HFF-Myc (cell line): ENCODE measurements at places on chromosomes 7 and 10.

DNA sequence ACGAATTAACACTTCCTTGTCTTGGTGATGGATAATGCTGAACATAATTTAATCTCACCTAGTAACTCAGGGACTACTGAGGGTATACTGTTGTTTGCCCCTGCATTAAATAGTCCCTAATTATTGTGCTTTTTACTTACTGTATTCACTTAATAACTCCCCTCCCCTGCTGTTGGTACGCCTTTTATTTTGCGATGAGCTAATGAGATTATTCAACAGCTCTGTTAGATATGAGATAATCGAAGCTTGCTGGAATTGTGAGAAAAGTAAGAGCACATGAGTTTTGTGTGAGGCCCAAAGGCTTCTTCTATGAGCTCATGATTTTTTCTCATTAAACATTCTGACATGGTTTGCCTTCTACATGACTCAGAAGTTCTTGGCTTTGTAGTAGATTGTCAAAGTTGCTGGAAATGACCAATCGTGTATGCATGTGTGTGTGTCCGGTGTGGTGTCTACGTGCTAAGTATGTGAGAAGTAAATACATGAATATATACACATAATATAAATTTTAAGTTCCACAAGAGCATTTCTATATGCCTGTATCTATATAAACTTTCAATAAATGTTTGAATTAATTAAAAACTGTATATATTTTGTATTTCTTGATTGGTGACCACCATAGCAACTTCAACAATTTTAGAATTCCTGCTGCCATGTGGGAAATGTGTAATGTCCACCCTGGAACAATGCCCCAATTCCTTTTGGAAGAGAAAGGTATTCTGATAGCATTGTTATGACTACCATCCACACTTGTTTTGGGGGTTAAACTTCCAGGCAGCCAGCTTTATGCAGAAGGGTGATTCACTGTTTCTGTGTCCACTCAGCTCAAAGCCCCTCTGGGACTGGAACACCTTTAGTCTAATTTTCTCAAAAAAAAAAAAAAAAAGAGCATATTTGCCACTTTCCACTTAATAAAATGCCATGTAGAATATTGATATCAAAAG is 106.2 kb downstream of the SAMD9 start:
- peak; percentile 52 for DNase-seq

- peak; percentile 56 for DNase-seq
Measured at GRCh38 chr10:30781670-30782121, 152.1 kb upstream of the LYZL2 start.

GRCh38 chr10:113100281-113100680 is 150.2 kb downstream of the TCF7L2 start:
- DNase-seq: no peak

DNA sequence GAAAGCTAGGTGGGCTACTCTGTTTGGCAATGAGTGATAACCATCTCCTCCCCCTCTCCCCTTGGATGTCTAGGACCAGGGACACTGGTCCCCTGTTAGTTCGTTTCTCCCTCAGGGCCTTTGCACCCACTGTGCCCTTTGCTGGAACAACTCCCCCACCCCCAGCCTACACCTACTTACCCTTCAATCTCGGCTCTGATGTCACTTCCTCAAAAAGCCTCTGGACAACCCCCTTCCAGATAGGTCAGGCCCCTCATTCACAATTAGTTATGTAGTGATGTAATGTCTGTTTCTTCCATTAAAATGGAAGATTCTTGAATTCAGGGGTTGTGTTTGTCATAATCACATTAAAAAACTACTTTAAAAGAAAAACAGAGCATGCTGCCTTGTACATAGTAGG is 152.9 kb downstream of the SNX10 start:
- no peak for DNase-seq

GRCh38 chr7:105972276-105972675 is 9.2 kb downstream of the CDHR3 start:
- no peak for DNase-seq

GRCh38 chr7:74993121-74993520 is 28.6 kb downstream of the CASTOR2 start:
- no peak for DNase-seq

DNA sequence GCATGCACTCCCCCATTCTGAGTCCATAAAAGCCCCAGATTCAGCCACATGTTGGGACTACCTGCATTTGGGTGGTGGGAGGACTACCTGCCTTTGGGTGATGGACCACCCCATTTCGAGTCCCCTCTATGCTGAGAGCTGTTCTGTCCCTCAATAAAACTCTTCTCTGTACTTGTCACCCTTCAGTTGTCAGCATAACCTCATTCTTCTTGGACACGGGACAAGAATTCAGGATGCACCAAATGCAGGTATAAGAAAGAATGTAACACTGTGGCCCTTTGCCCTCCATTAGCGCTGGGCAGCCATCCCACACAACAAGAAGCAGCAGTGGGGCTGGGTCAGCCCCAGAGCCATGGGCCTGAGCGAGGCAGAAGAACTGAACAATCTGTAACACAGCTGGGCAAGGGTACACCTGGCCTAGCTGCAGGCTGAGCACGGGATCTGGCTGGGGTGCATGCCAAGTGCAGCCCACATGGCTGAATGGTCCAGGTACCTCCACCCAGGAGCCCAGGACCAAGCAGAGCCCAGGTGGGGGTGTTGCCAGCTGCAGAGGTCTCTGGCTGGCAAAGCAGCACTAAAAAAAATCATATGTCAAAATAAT is 1344.3 kb upstream of the LRRTM3 start:
- DNase-seq: no peak

GRCh38 chr10:100889546-100889945 is 23.2 kb upstream of the SLF2 start:
- DNase-seq: no peak

DNA sequence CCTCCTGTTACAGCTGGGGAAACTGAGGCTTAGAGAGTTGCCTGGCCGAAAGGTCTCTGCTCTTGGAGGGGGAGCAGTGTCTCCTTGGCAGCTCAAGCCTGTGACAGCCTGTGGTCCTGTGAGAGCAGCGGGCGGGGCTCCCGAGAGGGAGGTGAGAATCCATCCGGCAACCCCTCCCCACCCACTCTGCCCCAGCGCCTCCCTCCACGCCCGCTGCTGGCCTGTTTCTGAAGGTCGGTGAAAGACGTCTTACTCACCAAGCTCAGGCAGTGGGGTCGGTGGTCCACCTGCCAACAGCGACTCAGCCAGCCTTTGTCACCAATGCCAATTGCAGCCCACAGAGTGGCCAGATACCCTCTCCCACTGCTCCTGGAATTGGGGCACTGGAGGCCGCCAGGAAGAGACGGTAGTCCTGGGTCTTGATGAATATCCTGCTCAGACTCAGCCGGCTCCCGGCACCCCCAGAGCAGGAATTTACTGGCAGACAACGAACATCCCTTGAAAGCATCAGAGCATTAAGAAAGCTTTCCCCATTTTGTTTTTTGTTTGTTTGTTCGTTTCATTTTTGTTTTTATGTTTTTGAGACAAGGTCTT is 7.4 kb upstream of the TTYH3 start:
- DNase-seq: no peak

- no peak for DNase-seq
Measured at GRCh38 chr7:74217455-74218342, 7.9 kb downstream of the LAT2 start.

GRCh38 chr10:79483299-79483698 is 29.0 kb upstream of the EIF5AL1 start:
- no peak for DNase-seq

DNA sequence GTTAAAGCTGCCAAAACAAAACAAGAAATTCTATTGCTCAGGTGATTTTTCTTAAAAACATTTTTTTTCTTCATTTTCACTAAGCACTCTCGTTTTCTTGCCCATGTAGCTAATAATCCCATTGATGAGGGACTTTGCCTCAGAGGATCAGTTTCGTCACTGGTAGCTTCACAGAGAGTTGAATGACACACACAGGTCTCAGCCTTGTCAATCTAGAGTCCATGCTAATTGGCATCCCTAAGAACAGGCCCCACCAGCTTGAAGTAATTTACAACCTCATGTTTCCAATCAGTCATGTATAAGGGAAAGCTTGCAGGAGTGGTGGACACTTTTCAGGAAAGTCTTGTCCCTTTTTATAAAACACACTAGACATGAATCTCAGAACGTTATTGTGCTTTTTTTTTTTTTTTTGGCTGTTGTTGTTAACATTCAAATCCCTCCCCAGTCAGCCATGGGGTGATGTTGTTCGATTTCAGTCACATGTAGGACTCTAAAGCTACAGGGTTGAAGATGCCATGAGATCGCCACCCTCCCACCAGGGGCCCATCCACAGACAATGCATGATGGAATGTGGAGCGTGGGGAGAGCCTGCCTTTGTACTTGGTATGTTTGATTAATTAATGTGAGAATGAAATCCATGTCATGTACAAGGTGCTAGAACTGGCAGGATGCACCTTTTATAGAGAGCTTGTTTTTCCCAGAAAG is 232.4 kb upstream of the FZD8 start:
- no peak for DNase-seq

DNA sequence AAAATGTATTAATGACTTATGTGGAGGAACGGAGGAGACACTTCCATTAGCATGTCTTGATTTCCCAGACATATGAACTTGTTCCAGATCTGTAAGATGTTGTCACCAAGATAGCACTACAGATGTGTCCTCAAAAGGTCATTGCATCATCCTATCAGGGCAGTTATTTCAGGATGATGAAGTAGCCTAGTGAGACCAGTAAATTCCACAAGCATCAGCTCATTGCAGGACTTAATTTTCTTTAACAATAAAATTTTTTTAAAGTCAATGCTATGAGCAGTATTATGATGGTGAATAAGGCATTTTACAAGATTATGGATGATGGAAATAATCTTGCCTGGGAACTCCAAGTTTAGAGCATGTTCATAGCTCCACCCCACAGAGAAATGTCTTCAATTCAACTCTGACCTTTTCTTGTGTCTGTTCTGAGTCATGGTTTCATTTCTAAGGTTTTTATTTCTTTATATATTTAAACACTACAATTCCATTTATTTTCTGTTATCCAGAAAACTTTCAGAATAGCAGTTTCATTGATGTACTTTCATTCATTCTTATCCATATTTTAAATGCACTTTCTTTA is 1203.3 kb upstream of the CELF2 start:
- no peak for DNase-seq

DNA sequence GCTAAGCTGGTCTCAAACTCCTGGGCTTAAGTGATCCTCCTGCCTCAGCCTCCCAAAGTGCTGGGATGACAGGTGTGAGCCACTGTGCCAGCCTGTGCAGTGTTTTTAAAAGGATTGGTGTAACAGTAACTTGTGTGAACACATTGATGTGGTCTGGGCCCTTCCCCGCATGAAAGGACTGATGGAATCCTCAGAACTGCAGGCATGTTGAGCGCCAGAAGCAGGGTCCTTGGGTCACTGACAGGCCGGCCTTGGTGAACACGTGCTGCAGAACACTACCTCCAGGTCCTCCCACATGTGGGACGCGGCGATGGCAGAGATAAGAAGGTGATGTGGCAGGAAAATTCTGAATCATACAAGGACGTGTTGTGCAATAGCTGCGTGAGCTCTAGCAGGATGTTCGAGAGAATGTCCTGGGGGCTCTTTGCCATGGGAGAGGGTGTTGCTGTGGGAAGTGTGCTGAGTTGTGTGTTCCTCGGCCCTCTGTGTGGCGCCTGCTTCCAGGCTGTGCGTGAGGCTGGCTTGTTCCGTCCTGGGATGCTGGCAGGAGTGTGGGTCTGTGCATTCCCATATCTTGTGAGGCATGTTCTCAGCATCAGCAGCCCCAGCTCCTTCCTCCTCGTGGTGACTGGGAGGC is 68.2 kb downstream of the DNAJB6 start:
- DNase-seq: peak; percentile 95

- no peak for DNase-seq
Measured at GRCh38 chr10:118307220-118307619, 34.9 kb downstream of the FAM204A start.

DNA sequence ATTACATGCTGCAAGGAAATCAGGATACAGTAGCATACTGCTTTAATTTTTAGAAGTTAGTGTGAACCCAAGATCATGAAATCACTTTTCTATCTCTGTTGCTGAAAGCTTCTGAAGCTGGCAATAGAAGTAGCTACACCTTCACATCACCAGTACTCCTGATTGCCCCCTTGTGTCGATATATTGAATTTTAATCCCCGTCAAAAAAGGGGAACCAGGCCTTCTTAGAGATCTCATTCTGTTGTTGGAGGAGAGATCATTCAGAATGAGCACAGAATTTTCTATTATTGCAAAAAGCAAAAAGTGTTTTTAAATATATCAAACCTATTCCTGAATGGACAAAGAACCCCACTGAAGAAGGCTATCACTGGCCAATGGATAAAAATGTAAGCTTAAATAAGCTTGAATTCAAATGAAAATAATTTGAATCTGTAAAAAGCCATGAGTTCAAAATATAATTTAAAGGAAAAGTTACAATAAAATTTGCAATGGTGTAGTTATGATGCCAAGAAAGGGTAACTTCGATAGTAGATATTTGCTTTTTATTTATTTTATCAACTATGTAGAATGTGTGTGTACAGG is 39.7 kb upstream of the TEX47 start:
- no peak for DNase-seq

- DNase-seq: no peak
Measured at GRCh38 chr10:7492660-7493046, 81.8 kb upstream of the SFMBT2 start.

GRCh38 chr10:43299579-43299978 is 32.7 kb upstream of the RASGEF1A start:
- DNase-seq: no peak

DNA sequence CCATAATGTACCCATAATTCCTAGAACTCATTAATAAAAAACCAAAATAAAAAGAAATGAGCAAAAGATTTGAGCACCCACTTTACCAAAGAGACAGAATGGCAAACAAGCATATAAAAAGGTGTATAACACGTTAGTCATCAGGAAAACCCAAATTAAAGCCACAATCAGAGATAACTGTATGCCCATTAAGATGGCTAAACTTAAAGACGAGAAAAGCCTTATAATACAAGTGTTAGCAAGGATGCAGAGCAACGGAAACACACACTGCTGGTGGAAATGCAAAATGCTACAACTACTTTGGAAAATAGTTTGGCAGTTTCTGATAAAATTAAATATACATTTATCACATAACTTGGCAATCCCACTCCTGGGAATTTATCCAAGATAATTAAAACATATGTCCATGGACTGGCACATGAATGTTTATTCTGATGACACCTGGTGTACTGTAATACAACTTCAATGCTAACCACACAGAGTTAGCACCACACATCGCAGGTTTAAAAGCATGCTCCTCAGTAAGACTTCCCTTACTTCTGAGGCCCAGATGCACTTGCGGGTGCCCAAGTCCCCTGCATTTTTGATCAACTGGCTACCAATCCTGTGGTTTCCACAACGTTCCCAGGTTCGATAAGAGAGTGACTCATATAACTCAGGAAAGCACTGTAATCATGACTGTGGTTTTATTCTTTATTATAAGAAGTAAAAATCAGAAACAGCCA is 158.6 kb downstream of the SNX13 start:
- peak; percentile 5 for DNase-seq

GRCh38 chr10:52801947-52802346 is 29.4 kb upstream of the MBL2 start:
- DNase-seq: peak; percentile 6

- peak; percentile 88 for DNase-seq
Measured at GRCh38 chr7:104956753-104957450, 57.1 kb upstream of the KMT2E start.
